Left ventricle myocardium inferior (tissue), 1 donor: ENCODE measurements at places on chromosomes 13 and 19. TPM values are rescaled to one million over a fixed set of nuclear protein-coding genes. Genes with fewer than 3 reads are reported as not detected.
A peak's percentile ranks its signal among the peaks of the same experiment; 100 is the strongest.

DNA sequence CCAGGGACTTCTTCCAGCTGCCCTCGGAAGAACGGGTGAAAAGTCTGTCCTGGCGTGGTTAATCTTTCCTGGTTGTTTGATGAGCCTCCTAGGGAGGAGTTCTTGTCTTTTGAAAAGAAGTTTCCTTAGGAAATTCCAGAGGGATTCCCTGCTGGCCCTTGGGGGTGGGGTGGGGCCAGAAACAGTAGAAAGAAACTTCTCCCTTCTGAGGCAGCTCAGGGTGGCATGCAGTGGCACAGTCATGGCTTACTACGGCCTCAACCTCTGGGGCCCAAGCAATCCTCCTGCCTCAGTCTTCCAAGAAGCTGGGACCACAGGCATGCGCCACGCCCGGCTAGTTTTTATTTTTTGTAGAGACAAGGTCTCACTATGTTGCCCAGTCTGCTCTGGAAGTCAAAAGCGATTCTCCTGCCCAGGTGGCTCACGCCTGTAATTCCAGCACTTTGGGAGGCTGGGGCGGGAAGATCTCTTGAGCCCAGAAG is 1.5 kb downstream of the ZNF101 start:
- peaks cover 18% of the 10 kb centered on the region for H3K36me3 ChIP-seq
- no peak for DNase-seq
- no peaks in the 10 kb centered on the region for H3K27me3 ChIP-seq

DNA sequence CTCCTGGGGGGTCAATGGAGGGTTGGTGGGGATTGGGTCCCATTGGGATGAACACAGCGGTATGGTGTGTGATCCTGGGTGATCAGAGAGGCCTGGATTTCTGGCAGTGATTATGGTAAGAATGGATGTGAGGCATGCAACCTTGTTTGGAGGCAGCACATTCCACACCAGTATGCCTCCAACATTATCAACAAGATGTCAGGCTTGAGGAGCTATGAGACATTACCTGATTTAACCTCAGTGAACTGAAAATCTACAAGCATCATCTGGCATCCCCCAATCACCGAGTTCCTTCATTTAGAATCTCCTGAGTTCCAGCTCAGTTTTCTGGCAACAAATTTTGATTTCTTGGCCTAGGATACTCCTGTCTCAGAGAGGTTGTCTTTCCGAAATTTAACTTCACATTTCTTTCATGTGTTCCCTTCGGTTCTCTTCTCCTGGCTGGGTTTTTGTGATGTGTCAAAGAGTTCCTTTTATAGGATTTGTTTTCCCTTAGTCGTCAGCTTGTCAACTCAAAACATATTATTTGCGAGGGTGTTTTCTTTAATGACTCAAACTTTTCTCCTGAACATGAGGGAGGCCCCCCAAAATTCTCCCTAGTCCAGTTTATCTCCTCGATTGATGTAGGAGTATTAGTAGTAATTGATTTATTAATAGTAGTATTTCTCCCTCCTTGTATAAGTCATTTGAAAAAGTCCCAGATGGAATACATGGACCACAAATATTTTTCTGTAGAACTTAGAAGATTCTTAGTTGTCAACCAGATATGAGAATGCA is 56.0 kb upstream of the FLT1 start:
- no peak overlapping the region for H3K4me3 ChIP-seq
- H3K27ac ChIP-seq, result no peak overlapping the region
- DNase-seq, result no peak
- peaks cover 12% of the 10 kb centered on the region for H3K27me3 ChIP-seq
- H3K4me1 ChIP-seq, result no peaks in the 10 kb centered on the region

DNA sequence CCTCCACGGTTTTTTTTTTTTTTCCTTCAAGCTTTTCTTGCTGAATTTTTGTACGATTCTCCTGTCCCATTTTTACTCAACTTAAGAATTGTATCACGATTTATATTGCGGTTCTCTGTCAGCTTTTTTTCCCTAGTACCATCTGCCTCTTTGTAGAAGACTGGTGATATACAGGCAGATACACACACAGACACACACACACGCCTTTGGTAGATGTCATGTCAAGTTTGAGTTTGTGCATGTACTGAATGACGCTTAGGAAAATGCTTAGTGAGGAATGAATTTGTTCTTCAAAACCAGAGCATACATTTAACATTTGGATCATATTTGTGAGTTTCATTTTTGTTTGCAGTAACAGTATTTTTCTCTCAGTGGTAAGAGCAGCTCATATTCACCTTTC is 82.0 kb upstream of the MBNL2 start:
- no peaks in the 10 kb centered on the region for H3K36me3 ChIP-seq
- H3K4me1 ChIP-seq, result peaks cover 24% of the 10 kb centered on the region
- no peak overlapping the region for H3K4me3 ChIP-seq
- H3K27ac ChIP-seq, result no peak overlapping the region
- no peaks in the 10 kb centered on the region for H3K27me3 ChIP-seq

GRCh38 chr19:53079313-53079924 is 23.8 kb downstream of the ZNF160 start:
- DNase-seq, result no peak
- H3K27ac ChIP-seq, result peak overlapping the region; percentile 82
- no peak overlapping the region for H3K4me3 ChIP-seq
- no peaks in the 10 kb centered on the region for H3K27me3 ChIP-seq
- H3K4me1 ChIP-seq, result peaks cover 24% of the 10 kb centered on the region
- H3K36me3 ChIP-seq, result peaks cover 51% of the 10 kb centered on the region

DNA sequence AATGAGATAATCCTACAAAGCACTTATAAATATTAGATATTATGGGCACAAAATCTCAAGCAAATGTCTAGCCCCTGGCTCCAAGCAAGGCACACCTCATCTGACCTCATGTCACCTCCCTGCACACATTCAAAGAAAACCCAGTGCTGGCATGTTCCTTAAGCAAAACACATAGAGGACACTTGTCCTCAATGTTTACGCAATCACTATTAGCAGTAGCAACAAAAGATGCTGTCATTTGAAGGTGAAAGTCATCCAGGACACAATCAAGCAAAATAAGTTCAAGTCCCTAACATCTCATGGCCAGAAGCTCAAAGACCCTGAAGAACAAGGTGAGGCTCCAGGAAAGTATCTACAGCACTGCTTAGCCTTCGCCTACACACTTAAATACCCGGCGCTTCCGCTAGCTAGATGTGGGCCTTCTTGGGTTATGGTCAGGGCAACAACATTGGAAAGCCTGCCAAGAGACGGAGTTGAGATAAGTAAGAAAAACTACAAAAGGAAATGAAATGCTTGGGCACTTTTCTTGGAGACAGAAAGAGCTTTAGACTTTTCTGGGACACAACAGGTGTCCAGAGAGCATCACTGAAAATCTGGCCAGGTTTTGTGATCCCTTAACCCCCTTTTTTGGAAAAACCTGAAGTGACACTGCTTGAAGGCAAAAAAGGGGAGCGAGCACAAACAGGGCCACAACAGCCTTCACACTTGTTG is 85.7 kb downstream of the FOXO1 start:
- H3K4me1 ChIP-seq, result peaks cover 77% of the 10 kb centered on the region
- H3K36me3 ChIP-seq, result no peaks in the 10 kb centered on the region
- peak overlapping the region; percentile 4 for H3K27ac ChIP-seq
- no peaks in the 10 kb centered on the region for H3K27me3 ChIP-seq
- H3K4me3 ChIP-seq, result no peak overlapping the region
- DNase-seq, result no peak

GRCh38 chr13:74683411-74683810 is 549.2 kb upstream of the KLF12 start:
- H3K4me3 ChIP-seq, result no peak overlapping the region
- H3K27me3 ChIP-seq, result no peaks in the 10 kb centered on the region
- no peak for DNase-seq

- H3K27me3 ChIP-seq, result no peaks in the 10 kb centered on the region
- DNase-seq, result no peak
- no peak overlapping the region for H3K4me3 ChIP-seq
These were observed 445.8 kb downstream of the SUCLA2 start for GRCh38 chr13:47555235-47555634.

DNA sequence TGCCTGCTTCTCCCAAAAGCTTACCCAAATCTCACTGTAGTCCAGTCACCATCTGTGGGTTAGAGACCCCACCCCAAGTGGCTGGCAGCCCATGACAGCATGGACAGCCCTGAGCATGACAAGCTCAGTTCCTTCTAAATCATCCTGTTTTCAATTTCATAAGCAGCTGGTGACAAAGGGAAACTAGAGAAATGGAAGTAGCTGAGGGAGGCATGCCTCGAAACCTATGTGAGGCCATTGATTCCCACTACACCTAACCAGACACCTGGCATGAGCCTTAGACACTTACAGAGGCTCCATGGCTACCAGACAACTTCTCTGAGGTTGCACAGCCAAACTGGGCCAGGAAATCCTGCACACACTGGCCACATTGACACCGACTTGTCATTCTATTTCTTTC is 56.2 kb downstream of the ABCC4 start:
- H3K27me3 ChIP-seq, result no peaks in the 10 kb centered on the region
- no peaks in the 10 kb centered on the region for H3K36me3 ChIP-seq
- no peak overlapping the region for H3K27ac ChIP-seq
- H3K4me3 ChIP-seq, result no peak overlapping the region

DNA sequence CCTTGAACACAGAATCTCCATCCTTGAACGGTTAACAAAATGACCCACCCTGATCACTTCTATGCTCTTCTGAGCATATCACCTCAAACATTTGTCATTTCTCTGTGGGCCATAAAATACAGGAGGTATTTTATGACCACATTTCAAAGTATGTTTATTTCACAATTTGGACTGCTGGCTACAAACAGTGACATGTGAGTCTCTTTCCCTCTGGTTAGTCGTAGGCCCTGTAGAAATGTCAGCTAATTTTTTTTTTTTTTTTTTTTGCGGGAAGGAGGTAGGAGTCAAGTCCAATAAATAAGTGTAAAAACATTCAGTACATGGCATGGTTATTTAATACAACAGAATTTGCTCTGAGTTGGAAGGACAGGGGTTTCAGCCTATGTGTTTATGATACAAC is 70.7 kb downstream of the FOXO1 start:
- no peak overlapping the region for H3K27ac ChIP-seq
- no peak for DNase-seq
- H3K27me3 ChIP-seq, result no peaks in the 10 kb centered on the region
- H3K4me1 ChIP-seq, result peaks cover 90% of the 10 kb centered on the region
- H3K36me3 ChIP-seq, result no peaks in the 10 kb centered on the region

DNA sequence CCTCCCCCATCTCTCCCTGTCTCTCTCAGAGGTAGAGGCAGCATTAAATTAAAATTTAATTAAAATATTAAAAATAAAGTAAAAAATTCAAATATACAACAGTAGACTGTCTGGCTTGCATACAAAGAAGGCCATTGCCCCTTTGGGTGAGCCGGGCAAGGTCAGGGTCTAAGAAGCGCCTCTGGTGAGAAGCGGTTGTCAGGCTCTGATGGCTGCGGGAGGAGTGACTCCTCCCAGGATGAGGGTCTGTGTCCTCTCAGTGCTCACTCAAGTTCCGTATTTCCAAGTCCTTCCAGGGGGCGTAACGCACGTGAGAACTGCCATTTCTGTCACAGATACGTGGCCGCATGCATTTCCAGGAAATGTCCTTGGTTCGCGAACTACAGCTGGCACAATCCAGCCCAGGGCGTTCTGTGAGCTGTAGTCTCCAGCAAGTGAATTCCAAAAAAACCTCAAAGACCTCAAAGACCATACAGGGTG is 737 bp upstream of the ZNF181 start:
- peaks cover 56% of the 10 kb centered on the region for H3K4me1 ChIP-seq
- peaks cover 32% of the 10 kb centered on the region for H3K36me3 ChIP-seq

DNA sequence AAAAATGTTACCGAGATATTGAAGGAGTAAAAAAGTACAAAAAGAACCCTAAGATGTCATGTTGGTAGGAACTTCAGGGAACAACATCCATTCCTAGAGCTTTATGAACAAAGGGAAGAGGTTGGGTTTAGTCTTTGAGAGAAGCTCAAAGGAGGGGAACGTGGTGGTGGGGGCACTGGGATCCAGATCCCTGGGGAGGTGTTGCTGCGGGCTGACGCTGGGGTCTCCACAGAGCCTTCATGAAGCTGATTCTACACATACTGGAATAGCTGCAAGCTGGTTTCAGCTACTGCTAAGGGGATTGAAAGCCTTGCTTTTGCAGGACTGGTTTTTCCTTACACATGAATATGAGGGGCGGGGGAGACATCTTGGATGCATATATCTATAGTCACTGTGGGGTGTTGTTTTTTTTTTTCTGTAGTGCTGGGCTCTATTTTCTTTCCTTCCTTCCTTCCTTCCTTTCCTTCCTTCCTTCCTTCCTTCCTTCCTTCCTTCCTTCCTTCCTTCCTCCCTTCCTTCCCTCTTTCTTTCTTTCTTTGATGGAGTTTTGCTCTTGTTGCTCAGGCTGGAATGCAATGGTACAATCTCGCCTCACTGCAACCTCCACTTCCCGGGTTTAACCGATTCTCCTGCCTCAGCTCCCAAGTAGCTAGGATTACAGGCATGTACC is 6.5 kb upstream of the MZF1 start:
- DNase-seq, result no peak
- H3K27me3 ChIP-seq, result no peaks in the 10 kb centered on the region
- peaks cover 32% of the 10 kb centered on the region for H3K4me1 ChIP-seq
- no peak overlapping the region for H3K4me3 ChIP-seq
- peaks cover 28% of the 10 kb centered on the region for H3K36me3 ChIP-seq

DNA sequence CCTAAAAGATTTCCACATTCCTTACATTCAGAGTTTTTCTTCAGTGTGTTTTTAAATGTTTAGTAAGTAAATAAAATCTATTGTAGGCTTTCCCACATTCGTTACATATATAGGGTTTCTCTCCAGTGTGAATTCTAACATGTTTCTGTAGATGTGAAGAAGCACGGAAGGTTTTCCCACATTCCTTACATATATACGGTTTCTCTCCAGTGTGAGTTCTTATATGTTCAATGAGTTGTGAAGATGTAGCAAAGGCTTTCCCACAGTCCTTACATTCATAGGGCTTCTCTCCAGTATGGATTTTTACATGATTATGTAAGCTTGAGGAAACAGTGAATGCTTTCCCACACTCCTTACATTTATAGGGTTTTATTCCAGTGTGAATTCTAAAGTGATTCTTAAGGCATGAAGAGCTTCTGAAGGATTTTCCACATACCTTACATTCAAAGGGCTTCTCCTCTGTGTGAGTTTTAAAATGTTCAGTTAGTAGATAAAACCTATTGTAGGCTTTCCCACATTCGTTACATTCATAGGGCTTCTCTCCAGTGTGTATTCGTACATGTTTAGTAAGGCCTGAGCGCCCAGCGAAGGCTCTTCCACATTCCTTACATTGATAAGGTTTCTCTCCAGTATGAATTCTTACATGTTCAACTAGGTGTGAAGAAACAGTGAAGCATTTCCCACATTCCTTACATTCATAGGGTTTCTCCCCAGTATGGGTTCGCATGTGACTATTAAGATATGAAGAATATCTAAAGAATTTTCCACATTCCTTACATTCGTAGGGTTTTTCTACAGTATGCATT is 18.2 kb downstream of the ZNF121 start:
- no peak overlapping the region for H3K27ac ChIP-seq
- peaks cover 100% of the 10 kb centered on the region for H3K36me3 ChIP-seq
- H3K27me3 ChIP-seq, result no peaks in the 10 kb centered on the region
- no peak overlapping the region for H3K4me3 ChIP-seq
- H3K4me1 ChIP-seq, result no peaks in the 10 kb centered on the region

GRCh38 chr13:23558675-23559536 is 11.3 kb upstream of the TNFRSF19 start:
- H3K27me3 ChIP-seq, result no peaks in the 10 kb centered on the region
- H3K4me3 ChIP-seq, result peak overlapping the region; percentile 42
- no peaks in the 10 kb centered on the region for H3K36me3 ChIP-seq
- peak; percentile 57 for DNase-seq
- H3K27ac ChIP-seq, result peak overlapping the region; percentile 90

GRCh38 chr13:96816261-96816660 is 178.0 kb downstream of the OXGR1 start:
- H3K4me1 ChIP-seq, result peaks cover 3% of the 10 kb centered on the region
- H3K27ac ChIP-seq, result peak overlapping the region; percentile 58
- no peaks in the 10 kb centered on the region for H3K27me3 ChIP-seq
- DNase-seq, result no peak
- no peaks in the 10 kb centered on the region for H3K36me3 ChIP-seq

The CPAMD8 gene
- 13.7 TPM for total RNA-seq

The SLITRK6 gene
- total RNA-seq, result 0.93 TPM

The CCDC70 gene
- total RNA-seq, result not detected

The DLL3 gene
- total RNA-seq, result not detected

The OR4F17 gene
- total RNA-seq, result not detected
